ENCODE measurements at places on chromosomes 1 and 21.

DNA sequence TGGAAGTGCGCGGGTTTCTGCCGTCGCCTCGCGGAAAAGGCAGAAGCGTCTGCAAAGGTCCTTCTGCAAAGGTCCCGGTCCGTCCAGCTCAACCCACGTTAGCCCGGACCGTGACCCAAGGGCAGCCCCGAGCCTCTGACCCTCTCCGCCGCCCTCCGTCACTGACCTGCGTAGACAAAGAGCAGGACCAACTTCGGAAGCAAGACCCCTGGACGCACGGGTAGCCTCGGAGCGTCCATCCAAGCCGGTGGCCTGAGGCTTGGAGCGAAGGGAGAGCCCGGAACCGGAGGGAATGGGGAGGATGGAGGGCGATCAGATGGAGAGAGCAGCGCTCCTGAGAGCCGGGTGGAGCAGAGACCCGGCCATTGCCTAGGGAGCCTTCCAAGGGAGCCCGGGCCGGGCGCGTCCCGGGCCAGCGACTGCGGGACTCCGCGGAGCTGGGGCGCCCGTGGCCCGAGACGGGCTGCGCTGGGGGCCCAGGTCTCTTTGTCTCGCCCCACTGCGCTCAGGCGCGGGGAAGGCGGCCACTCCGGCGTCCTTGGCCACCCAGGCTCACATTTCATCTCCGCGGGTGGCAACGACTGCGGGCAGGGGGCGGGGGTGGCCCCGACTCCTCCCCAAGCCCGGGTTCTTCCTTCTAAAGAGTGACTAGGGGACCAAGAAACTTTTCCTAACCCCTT is at the start of gene CYYR1:
Gene CYYR1, minus strand, starts transcription at position 585 of the 680 bp plus-strand sequence. Its CDS starts 346 bp downstream, at position 239.
- DNase-seq: no peak

DNA sequence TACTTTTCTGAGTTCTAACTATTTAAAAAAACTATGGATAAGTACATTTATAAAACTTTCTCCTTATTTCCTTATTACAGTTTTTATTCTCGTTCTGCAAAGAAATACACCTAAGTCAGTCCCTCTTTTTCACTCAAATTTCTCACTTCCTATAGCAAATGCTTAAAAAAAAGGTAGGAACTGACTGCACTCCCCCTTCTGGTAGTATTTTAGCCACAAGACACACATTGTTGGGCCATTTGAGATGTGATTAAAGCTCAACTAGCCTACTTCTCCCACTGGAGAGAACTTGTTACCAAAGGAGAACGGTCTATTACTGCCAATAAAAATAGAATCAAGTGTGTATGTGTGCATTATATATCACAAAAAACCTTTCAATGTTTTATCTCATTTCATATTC is 521.9 kb upstream of the PRMT6 start:
- no peak for DNase-seq

- DNase-seq: no peak
These were observed 1.9 kb downstream of the MAP3K6 start for GRCh38 chr1:27364696-27365371.

- DNase-seq: no peak
These were observed 16.1 kb downstream of the IFT25 start for GRCh38 chr1:53929246-53929960.

DNA sequence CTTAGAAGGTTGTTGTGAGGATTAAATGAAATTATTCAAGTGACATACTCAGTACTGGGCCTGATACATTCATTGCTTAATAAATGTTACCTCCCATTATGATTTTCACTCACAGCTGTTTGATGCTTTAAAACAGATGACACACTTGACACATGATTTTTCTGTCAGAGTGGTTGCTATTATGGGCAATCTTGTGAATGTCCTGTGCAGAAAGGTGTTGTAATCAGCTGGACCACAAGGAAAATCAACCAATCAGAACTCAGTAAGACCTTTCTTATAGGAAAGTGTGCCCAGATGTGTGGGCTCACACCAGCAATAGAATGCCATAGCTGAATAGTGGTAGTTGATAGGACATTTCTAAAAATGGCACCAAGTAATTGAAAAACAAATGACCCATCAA is 23.5 kb downstream of the GJA5 start:
- DNase-seq: no peak

DNA sequence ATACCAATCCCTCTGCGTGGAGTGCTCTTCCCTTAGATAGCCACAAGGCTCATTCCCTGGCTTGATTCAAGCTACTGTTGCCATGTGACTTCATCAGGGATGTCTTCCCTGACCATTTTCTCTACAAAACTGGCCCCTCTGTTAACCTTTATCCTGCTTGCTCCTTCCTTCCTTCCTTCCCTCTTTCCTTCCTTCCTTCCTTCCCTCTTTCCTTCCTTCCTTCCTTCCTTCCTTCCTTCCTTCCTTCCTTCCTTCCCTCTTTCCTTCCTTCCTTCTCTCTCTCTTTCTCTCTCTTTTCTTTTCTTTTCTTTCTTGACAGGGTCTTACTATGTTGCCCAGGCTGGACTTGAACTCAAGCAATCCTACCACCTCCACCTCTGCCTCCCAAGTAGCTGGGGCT is 6.2 kb upstream of the RYR2 start:
- DNase-seq: no peak

- no peak for DNase-seq
These were observed 724 bp downstream of the DOCK7 start for GRCh38 chr1:62687421-62687902.

- no peak for DNase-seq
These were observed 522.9 kb downstream of the LRRIQ3 start for GRCh38 chr1:73674945-73675561.

DNA sequence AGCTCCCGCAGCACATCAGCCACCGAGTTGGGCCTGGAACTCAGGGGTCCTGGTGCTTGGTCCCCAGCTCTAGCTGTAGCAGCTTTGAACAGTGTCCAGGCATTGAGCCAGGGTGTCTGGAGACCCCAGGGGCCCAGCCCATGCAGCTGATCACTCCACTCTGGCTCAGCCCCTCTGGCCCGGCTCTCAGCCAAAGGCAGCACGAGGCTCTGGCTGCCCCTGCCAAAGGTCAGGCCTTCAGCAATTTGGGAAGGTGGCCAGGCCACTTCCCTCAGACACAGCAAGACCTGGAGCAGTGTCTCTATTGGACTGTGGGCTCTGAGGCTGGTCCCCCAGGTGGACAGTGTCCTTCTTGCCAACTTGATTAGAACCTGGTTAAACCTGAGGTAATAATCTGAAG is 34.4 kb upstream of the RNF19B start:
- DNase-seq: no peak

- no peak for DNase-seq
These were observed 72.1 kb downstream of the NEK7 start for GRCh38 chr1:198228925-198229324.

All from caudate nucleus (tissue), 63 donors.